ENCODE measurements at places on chromosomes 16 and 17.
A peak's percentile ranks its signal among the peaks of the same experiment; 100 is the strongest.

- DNase-seq = no peak
Measured at GRCh38 chr17:42002792-42003301, 14.4 kb downstream of the DNAJC7 start.

DNA sequence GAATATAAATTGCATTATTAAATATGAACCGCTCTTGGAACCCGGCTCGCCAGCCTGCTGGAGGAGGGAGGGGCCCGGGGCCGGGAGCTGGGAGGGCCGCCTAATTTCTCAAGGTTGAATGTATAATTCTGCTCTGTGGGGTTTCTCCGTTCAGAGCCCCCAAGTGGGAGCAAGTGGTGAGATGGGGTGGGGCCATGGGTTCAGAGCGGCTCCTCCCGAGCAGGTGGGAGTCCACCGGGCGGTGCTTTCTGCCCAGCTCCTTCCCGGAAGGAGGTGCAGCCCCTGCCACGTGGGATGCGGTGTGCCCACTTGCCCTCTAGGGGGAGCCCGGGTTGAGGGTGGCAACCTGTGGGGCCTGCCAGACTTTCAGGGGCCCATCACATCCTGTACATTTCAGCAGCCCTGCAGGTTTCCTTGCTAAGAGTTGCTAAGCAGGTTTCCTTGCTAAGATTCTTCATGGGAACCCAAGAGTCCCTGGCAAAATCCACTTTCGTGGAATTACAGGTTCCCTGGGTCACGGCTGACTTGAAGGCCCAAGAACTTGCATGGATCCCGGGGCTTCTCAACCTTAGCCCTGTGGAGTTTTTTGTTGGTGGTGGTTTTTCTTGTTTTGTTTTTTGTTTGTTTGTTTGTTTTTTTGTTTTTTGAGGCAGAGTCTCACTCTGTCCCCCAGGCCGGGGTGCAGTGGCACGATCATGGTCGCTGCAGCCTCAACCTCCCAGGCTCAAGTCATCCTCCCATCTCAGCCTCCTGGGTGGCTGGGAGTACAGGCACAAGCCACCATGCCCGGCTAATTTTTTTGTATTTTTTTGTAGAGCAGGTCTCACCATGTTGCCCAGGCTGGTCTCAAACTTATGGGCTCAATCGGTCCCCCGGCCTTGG lies 196.7 kb upstream of the GSE1 start:
- DNase-seq = peak; percentile 84

DNA sequence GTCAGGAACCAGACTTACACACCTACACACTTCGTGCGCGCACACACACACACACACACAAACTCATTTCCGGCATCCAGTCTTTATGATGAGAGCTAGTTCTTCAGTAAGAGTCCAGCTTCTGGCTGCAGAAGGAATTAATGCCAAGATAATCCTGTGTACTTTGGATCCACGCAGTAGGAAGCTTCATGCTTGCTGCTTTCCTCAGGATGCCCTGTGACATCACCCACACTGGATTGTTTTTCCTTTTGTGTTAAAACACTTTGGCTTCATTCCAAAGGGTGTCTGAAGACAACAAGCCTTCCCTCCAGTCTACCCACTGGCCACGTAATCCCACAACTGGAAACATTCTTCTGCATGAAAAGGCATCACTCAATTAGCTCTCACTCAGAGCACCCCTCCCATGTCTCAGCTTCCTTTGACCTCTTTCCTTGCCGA lies 35.4 kb downstream of the KCNJ16 start:
- no peak for DNase-seq

- DNase-seq = no peak
Measured at GRCh38 chr17:30382345-30382744, 3.6 kb downstream of the CPD start.

DNA sequence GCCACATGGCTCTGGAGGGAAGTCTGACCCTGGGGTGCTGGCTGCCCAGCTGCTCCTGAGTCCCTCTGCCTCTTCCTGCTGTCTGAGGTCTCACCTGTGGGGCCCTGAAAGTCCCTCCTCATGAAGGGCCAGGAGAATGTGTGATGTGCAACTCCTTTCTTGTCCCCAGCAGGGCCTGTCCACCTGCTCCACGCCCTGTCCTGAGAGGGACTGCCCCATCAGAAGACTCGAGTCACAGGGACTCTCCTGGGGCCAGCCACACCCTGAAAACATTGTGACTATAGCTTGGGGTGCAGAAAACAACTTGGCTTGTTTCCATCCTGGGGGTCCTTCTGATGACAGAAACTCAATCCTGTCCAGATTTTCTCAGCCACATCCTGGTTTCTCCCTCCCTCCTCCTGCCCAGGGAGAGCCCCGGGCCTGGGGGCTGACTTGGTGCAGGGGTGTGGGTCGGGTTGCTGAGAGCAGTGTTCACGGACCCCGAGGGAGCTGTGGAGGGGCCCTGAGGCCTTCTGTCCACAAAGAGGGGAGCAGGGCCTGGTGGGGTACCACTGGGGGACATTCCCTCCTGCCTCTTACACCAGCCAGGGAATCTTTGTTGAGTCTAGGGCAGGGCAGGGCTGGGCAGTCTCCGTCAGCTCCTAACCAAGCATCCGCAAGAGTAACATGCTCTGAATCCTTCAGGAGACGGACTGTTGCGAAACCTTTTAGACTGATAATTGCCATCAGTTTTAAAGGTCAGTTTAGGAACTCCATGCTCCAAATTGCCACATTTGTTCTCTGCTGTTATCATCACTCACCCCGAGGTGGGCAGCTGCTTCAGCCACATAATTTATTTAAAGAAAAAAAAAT lies 45.9 kb downstream of the NT5M start:
- DNase-seq = no peak

DNA sequence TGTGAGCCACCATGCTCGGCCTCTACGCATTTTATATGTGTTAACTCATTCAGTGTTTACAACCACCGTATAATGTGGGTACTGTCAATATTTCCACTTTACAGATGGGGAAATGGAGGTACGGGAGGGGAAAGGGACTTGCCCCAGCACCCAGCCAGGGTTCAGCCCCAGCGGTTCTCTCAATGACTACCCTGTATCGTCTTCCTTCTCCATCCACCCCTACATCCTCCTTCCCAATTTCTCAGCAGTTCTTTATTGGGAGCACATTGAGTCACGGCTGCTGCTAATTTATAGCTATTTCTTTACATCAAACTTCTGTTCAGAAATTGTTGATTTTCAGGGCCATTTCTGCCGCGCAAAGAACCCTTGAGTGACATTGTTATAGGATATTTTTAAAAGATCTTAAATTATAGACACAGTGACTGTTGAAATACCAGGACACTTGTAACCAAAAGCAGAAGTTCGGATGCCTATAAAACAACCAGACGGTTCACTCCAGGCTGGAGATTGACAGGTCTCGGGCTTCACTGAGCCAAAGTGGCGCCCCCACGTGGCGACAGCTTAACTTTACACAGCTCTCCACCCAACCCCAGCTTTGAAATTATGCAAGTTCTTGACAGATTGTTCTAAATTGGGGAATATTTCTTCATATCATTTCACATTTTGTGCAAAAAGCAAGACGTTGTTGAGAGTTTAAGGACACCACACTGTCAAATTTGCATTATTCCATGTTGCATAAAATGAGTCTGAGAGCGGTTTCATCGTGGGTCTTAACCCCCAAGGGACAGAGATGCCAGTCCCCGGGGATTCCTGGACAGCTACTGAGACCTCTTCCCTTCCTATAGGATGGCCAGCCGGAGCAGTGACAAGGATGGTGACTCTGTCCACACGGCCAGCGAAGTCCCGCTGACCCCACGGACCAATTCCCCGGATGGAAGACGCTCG lies 11.8 kb downstream of the SYT17 start:
- DNase-seq = peak; percentile 84

DNA sequence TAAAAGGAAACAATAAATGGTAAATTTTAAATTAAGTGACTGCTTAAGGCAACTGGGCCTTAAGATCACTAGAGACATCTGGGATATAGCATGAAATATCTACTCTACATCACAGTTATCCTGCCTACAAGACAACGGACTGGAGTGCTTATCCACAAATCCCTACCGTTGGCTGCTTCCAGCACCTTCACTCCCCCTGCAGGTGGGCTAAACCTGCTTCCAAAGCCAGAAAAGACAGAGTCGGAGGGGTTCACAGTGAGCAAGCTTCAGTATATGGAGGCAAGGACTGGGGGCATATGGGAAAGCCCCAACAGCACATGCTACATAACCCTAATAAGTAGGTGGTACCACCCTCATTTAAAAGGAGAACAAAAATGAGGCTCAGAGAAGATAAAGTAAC lies 45.3 kb downstream of the GRIN2A start:
- no peak for DNase-seq

DNA sequence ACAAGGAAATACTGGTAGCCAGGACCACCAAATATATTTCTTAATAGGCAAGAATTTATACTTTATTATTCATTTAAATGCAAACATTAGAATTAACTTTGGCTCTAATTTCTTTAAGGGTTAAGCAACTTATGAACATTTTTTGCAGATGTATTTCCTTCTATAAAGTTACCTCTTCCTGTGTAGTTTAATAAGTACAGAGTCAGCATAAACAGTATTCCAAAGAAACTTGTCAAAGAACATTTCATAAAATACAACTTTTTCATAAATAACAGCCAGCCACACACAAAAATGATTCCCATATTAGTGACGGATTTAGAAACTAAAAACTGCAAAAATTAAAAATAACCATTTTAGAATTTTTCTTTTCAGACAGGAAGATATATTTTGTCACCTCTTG lies 723.2 kb downstream of the KCNJ2 start:
- DNase-seq = no peak

Data from GM13977 (cell line).